ENCODE measurements at places on chromosomes 1 and 21.

DNA sequence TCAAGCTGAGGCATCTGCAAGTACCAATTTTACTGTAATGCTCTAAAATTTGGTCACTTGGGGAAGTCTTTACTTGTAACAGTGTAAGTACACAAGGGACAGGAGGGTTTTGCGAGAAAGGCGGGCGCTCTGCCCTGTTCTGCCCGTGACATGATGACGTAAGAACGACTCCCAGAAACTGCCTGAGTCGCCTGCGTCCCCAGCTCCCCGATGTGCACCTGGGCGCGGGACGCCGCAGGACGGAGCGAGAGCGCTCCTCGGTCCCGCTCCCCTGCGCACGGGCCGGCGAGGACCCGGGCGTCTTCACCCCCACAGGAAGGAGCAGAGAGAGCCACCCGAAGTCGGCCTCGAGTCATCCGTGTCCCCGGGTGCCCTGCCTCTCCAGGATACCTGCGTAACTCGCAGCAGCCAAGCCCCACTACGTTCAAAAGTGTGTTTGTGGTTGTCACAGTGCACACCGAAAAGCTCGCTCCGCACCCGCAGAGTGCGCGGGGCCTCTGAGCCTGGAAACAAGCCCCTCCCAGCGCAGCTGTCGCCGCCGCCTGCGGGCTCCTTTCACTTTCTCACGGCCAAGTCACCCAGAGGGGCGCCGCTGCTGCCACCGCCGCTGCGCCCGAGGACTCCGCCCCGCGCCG is 3.3 kb upstream of the ZBTB18 start:
- H3K36me3 ChIP-seq, result no peaks in the 10 kb centered on the region
- DNase-seq, result peak; percentile 71
- no peaks in the 10 kb centered on the region for H3K4me1 ChIP-seq
- peak overlapping the region; percentile 93 for H3K4me3 ChIP-seq
- no peaks in the 10 kb centered on the region for H3K27me3 ChIP-seq

- H3K4me1 ChIP-seq, result no peaks in the 10 kb centered on the region
- no peak overlapping the region for H3K27ac ChIP-seq
- H3K27me3 ChIP-seq, result no peaks in the 10 kb centered on the region
- no peak overlapping the region for H3K4me3 ChIP-seq
Observed at GRCh38 chr1:54649130-54649898, 7.7 kb downstream of the MROH7 start.

DNA sequence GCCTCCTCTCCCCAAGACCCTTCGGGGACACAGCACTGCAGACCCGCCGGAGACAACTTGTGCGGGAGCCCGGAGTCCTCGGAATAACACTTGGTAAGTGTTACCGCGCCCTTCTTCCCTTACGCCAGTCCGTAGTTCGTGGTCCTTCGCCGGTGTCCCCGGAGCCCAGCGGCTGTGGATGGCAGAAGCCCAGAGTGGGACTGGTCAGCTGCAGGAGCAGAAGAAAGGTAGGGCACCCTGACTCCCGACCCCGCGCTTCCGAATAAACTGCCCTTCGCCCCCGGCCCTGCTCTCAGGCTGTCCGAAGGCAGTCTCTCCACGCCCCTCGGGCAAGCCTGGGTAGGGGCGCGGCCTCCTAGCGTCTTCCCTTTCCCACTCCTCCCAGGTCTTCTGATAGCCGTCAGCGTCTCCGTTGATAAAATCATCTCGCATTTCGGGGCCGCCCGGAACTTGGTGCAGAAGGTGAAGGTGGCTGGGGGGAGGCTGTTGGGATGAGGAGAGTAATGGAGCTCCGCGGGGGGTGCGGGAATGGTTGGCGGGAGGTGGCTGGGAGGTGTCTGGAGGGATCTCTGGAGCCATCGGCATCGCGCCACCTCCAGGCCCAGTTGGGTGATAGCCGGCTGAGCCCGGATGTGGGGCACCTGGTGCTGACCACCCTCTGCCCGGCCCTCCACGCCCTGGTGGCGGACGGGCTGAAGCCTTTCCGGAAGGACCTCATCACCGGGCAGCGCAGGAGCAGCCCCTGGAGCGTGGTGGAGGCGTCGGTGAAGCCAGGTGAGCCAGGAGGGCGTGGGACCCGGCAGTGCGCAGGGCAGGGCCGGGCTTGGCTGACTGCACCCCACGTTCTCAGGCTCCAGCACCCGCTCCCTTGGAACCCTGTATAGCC is 4.3 kb downstream of the RUSC1 start:
- H3K27ac ChIP-seq, result peak overlapping the region; percentile 97
- DNase-seq, result peak; percentile 47
- peak overlapping the region; percentile 82 for H3K4me3 ChIP-seq
- H3K27me3 ChIP-seq, result no peaks in the 10 kb centered on the region
- no peaks in the 10 kb centered on the region for H3K36me3 ChIP-seq

DNA sequence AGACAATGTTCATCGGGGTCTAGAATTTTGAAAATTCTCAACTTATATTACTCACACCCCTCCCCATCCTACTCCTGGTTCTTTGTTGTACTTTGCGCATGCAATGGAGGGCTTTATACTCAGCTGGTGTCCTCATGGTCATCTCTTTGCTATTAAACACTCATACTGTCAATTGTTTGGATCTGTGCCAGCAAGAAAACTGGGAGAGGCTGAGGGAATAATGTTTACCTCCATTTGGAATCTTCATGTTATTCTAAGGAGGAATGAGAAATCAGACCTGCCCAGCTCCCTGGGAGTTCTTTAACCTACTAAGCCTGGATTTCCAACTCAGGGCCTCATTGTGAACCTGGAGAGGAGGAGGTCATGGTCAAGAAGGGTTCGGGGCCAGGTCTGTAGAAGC is 143.9 kb upstream of the DNAH14 start:
- H3K4me3 ChIP-seq, result no peak overlapping the region
- no peaks in the 10 kb centered on the region for H3K36me3 ChIP-seq
- H3K27me3 ChIP-seq, result no peaks in the 10 kb centered on the region
- DNase-seq, result no peak
- no peak overlapping the region for H3K27ac ChIP-seq
- H3K4me1 ChIP-seq, result no peaks in the 10 kb centered on the region

GRCh38 chr1:195979646-195980045 is 628.6 kb downstream of the KCNT2 start:
- H3K36me3 ChIP-seq, result no peaks in the 10 kb centered on the region
- no peaks in the 10 kb centered on the region for H3K4me1 ChIP-seq
- no peak for DNase-seq
- H3K27me3 ChIP-seq, result no peaks in the 10 kb centered on the region

DNA sequence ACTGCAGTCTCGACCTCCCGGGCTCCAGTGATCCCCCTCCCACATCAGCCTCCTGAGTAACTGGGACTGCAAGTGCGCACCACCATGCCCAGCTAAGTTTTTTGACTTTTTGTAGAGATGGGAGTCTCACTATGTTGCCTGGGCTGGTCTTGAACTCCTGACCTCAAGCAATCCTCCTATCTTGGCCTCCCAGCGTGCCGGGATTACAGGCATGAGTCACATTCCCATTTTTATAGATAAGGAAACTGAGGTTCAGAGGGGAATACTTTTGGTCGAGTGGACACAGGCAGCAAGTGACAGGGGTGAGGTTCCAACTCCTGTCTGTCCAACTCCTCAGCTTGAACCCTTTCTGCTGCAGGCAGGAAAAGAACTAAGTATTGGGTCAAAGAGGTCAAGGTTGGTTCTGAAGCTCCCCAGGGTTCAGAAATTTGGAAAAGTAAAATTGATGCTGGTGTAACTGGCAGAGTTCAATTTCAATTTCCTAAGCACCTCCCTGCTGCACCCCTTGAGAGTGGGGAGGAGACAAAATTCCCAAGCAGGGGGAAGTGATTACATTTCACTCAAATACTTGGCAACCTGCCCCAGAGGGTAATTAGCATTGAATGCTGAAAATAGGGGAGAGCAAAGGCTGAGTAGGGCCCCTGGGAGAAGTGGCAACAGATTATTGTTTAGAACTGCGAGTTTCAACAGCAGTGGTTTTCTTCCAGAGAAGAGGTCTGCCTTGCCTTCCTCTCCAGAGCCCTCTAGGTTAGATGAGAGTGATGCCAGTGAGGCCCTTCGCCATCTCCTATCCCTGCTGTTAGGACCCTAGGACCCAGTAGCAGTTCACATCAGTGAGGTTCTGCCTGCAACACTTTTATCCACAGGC is 17.5 kb upstream of the ALPL start:
- no peak overlapping the region for H3K4me3 ChIP-seq
- no peaks in the 10 kb centered on the region for H3K4me1 ChIP-seq
- no peak overlapping the region for H3K27ac ChIP-seq
- no peaks in the 10 kb centered on the region for H3K27me3 ChIP-seq
- DNase-seq, result no peak

GRCh38 chr21:41048623-41049022 is 119.3 kb upstream of the BACE2 start:
- no peak overlapping the region for H3K4me3 ChIP-seq
- no peaks in the 10 kb centered on the region for H3K36me3 ChIP-seq
- H3K27ac ChIP-seq, result no peak overlapping the region
- H3K4me1 ChIP-seq, result no peaks in the 10 kb centered on the region

GRCh38 chr1:54221113-54221834 is 21.3 kb downstream of the MRPL37 start:
- H3K4me3 ChIP-seq, result no peak overlapping the region
- no peaks in the 10 kb centered on the region for H3K4me1 ChIP-seq
- H3K27ac ChIP-seq, result peak overlapping the region; percentile 42
- no peaks in the 10 kb centered on the region for H3K36me3 ChIP-seq
- H3K27me3 ChIP-seq, result no peaks in the 10 kb centered on the region

DNA sequence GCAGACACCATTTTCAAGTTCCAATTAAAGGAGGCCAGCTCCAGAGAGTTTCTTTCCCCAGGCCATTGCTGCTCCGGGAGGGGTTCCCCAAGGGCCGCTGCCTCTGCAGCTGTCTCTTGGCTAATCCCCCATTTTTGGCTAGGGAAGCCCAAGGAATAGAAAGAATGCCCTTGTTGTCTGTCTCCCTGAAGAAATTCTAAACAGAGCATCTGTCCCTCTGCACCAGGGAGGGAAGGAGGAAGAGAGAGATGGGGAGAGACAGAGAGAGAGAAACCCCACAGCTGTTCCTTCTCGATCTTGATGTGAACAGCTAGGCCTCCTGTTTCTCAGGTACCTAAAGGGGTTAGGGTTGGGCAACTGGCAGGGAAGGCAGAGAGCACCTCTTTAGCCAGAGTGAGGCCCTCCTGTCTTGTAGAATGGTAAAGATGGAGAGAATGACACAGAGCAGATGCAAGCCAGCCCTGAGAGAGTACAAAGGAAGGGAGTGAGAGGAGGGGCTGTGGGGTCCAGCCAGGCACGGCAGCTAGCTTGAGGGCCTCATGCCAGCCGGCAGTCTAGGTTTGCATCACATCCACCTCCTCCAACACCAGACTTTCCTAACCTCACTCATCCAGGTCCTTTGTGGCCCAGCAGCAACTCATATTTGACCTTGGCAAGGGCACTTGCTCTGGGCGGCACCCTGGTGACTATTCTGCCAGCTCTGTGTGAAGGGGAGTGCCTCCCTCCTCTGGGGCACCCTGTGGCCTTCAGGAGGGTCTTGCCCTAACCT is 13.1 kb downstream of the OPTC start:
- H3K27me3 ChIP-seq, result no peaks in the 10 kb centered on the region
- no peaks in the 10 kb centered on the region for H3K36me3 ChIP-seq
- no peaks in the 10 kb centered on the region for H3K4me1 ChIP-seq
- H3K4me3 ChIP-seq, result no peak overlapping the region

DNA sequence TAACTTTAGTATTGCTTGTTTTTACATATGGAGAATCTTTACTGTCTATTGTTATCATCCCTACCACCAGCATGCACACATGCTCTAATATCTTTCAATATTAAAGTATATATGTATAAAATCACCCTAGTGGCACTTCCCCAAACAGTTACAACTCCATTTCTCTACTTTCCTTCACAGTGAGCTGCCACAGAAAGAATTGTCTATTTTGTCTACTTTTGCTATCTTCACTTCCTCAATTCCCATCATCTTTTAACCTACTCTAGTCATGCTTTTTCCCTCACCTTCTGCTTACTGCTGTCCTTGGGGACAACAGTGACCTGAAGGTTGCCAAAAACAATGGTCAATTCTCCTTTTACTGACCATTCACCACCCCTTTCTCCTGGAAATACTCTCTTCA is 59.2 kb downstream of the VCAM1 start:
- H3K27me3 ChIP-seq, result no peaks in the 10 kb centered on the region
- no peaks in the 10 kb centered on the region for H3K4me1 ChIP-seq
- no peak overlapping the region for H3K4me3 ChIP-seq
- no peak for DNase-seq

- DNase-seq, result no peak
- H3K27ac ChIP-seq, result no peak overlapping the region
- no peaks in the 10 kb centered on the region for H3K27me3 ChIP-seq
- no peaks in the 10 kb centered on the region for H3K36me3 ChIP-seq
- no peaks in the 10 kb centered on the region for H3K4me1 ChIP-seq
- H3K4me3 ChIP-seq, result no peak overlapping the region
Observed at GRCh38 chr1:91397605-91398004, 7.0 kb downstream of the HFM1 start.

GRCh38 chr21:44571296-44571695 is 2.2 kb upstream of the KRTAP10-4 start:
- no peak overlapping the region for H3K27ac ChIP-seq
- DNase-seq, result no peak

DNA sequence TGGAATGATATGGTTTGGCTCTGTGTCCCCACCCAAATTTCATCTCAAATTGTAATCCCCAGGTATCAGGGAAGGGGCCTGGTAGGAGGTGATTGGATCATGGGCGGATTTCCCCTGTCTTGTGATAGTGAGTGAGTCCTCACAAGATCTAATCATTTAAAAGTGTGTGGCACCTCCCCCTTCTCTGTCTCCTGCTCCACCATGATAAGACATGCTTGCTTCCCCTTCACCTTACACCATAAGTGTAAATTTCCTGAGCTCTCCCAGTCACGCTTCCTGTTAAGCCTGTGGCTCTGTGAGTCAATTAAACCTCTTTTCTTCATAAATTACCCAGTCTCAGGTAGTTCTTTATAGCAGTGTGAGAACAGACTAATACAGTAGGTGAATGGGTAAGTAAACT is 109.3 kb downstream of the DMRTB1 start:
- H3K36me3 ChIP-seq, result no peaks in the 10 kb centered on the region
- no peak overlapping the region for H3K27ac ChIP-seq

GRCh38 chr1:78722521-78722920 is 72.9 kb downstream of the IFI44 start:
- H3K27ac ChIP-seq, result no peak overlapping the region
- no peak for DNase-seq
- no peak overlapping the region for H3K4me3 ChIP-seq
- no peaks in the 10 kb centered on the region for H3K36me3 ChIP-seq
- no peaks in the 10 kb centered on the region for H3K4me1 ChIP-seq

DNA sequence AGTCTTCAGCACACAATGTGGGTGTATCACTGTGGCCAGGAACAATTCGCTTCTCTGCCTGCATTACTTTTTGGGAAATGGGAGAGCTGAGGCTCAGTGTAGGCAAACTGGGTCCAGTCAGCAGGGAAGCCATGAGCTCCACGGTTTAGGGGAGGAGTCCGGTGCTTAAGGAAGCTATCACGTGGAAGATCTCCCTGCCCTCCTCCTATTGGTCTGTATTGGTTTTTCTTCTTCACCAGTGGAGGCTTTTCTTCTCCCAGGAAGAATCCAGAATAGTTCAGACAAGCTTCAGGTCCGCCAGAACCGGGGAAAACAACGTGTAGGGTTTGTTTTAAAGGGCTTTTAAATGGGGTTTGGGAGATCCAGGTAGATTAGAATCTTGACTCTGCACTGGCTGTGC is 156.2 kb upstream of the CAMK1G start:
- no peaks in the 10 kb centered on the region for H3K36me3 ChIP-seq
- peak overlapping the region; percentile 75 for H3K27ac ChIP-seq
- H3K4me3 ChIP-seq, result no peak overlapping the region
- H3K27me3 ChIP-seq, result no peaks in the 10 kb centered on the region
